Stimulated activated CD8-positive, alpha-beta memory T cell treated with anti-CD3 and anti-CD28 coated beads, Interleukin-4, amount 100 ng/mL, for 48 hours (primary cell): ENCODE measurements at places on chromosomes 1 and 21.

DNA sequence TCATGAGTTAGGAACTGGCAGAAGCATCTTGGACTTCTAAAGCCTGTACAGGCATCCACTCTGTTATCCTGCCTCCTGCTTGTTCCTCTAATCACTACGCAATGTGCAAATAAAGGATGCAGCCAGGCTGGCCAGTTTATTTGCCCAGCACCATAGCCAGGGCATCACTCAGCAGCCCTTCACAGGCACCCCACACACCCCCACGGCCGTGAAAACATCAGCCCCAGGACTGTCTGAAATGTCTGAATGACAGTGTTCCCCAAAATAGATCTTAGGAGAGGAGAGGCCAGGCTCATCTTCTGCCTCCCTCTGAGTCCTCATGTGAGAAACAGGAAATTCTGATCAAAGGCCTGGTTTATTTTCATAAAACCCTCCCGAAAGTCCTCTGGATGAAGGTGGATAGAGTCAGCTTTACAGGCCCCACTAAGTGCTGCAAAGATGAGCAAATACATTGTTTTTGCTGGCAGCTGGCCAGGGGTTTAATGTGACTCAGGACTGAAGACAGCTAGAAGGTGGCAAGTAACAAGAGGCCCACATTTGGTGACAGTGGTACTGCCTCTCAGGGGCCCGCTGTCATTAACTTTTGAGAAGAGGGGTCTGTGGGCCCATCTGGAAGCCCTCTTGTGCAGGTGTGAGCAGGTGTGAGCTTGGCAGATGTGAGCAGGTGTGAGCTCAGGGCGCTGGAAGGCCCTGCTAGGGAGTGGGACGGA lies 32.9 kb downstream of the GRHL3 start:
- peak; percentile 70 for DNase-seq

- no peak for DNase-seq
Measured at GRCh38 chr1:169113613-169114119, 7.2 kb downstream of the ATP1B1 start.

DNA sequence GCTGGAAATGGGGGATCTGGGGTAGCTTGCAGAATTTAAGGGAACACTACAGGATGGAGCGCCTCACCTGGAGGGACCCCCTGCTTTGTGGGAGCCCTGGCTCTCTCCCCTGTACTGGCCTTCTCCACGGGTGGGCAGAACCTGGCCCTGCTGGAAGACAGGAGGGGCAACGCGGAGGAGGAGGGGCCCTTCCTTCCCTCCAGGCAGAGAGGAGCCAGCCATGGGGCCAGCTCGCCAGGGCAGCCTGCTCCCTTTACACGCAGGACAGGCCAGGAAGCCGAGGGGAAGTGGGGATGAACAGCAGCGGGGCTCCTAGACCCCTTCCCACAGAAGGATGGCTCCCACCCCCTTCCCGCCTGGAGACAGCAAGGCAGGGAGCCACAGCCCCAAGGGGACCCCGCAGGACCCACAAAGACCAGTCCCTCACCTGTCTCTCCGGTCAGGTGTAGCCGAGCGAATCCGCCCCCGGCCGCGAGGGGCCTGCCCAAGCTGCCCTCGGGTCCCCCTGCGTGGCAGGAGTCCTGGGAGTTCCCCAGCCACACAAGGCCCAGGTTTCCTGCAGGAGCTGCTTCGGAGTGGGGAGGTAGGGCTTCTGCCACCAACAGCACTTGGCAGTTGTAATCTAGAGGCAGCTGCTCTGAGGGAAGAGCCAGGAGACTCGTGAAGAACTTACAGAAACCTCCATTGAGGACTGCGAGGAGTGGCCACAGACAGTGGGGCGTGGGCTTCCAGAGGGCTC lies 1.6 kb upstream of the SLC19A1 start:
- DNase-seq = peak; percentile 23

GRCh38 chr1:33572387-33572786 lies 99.9 kb downstream of the ZSCAN20 start:
- no peak for DNase-seq

GRCh38 chr1:244350027-244350426 lies 101.7 kb downstream of the ADSS2 start:
- DNase-seq = no peak

DNA sequence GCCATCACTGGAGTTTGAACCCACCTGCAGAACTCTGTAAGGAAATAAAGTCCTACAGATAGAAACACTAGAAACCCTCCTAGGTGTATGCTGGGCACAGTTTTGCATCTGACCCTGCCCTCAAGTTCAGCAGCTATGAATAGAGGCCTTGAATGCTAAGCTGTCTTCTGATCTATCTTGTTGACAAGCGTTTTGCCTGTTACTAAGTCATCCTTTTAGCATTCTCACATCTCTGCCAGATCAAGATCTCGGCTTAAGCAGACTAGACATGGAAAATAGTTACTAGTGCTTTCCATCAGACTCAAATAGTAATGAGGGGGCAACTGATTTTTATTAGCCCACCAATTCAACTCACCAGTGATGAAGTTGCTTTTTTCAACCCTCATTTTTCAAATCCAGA lies 10.5 kb downstream of the TBX15 start:
- DNase-seq = no peak

- DNase-seq = no peak
Measured at GRCh38 chr1:3778590-3779264, 6.2 kb downstream of the SMIM1 start.

- no peak for DNase-seq
Measured at GRCh38 chr1:73475316-73475870, 722.6 kb downstream of the LRRIQ3 start.

DNA sequence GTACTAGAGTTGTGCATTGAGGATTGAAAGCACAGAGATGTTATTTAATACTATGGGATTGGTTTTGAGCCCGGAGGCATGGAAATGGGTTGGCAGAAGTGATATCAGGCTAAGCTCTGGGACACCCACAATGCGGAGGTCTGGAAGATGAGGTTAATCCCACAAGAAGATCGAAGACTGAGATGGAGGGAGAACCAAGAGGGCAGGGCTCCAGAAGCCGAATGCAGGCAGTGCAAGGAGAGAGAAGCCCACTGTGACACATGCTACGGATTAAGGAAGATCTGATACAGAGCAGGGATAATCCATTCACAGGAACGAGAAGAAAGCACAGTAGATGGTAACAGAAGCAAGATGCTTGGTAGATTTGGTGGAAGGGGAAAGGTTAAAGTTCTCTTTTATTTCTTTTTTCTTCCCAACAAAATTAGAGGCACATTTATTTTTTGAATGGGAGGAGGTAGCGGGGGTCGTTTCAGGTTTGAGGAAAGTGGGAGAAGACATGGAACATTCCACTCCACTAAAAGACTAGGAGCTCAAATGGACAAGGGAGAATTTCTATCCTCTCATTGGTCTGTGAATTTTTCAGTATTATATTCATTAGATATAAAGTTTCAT lies 113.2 kb downstream of the NCAM2 start:
- no peak for DNase-seq

GRCh38 chr1:55214212-55214933 lies 791 bp downstream of the USP24 start:
- DNase-seq = peak; percentile 63

DNA sequence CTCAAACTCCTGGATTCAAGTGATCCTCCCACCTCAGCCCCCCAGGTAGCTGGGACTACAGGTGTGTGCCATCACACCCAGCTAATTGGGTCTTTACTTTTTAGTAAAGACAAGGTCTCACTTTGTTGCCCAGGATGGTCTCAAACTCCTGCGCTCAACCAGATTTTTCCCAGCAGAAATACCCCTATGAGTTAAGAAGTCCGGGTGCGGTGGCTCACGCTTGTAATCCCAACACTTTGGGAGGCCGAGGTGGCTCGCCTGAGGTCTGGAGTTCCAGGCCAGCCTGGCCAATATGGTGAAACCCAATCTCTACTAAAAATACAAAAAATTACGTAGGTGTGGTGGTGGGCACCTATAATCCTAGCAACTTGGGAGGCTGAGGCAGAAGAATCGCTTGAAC lies 6.5 kb upstream of the L1TD1 start:
- DNase-seq = no peak

- no peak for DNase-seq
Measured at GRCh38 chr1:22838965-22839364, 128.3 kb downstream of the EPHB2 start.
